Activated CD4-positive, alpha-beta T cell treated with anti-CD3 and anti-CD28 coated beads, Interleukin-2, amount 50 U/mL, for 24 hours (primary cell): ENCODE measurements at places on chromosomes 7 and 10.

DNA sequence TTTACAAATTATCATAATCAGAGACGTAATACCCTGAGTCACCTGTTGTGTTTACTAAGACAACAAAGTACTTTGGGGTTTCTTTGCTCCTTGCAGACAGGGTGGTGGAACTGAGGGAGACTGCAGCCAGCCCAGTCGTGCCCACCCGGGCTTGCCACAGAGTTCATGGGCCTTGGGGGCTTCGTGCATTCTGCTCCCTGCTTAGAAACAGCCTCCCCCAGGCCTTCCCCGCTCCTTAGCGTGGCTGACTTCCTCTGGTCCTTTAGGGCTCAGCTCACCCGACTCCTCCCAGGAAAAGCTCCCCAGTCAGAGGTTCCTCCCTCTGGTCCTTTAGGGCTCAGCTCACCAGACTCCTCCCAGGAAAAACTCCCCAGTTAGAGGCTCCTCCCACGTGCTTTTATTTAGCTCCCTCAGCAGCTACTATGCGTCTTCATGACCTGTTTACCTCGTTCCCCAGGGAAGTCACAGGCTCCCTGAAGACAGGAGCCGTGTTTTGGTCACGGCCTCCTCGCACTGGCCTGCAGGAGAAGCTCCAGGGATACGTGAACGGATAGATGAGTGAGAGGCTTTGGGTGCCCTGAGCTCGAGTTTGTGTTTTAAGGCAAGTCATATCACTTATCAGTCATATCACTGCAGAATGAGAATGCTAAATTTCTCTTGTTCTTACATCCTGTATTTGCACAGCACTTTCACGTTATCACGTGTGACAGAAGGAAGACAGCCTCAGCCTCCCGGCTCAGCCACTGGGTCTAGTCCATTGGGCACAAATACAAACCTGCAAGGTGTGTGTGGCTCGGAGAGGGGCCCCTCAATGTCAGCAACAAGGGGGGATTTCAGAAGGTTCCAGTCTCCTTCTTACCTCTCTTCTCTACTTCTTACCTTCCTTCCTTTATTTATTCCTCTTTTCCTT, 52.7 kb upstream of the VIPR2 start:
- DNase-seq = peak; percentile 4

DNA sequence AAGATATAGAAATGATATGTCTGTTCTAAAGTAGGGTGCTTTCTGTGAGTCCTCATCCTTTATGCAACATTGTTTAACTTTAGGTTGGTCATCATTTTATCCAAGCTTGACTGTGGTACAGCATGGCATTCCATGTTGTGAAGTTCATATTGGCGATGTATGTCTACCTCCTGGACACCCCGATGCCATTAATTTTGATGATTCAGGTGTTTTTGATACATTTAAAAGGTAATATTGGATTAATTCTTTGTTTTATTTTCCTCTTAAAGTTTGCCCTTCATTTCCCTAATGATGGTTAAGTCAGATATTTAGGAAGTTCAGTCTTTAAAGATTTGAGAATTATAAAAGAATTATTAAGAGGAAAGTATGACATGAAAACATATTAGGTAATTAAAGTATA, 21.3 kb downstream of the HBP1 start:
- DNase-seq = no peak

- peak; percentile 35 for DNase-seq
Measured at GRCh38 chr7:138001529-138002095, at the start of gene CREB3L2. Gene CREB3L2 (minus strand): TSS chr7:138002086. CDS start chr7:138001705, 381 bp downstream.

- no peak for DNase-seq
Measured at GRCh38 chr7:45702751-45703150, 128.6 kb downstream of the ADCY1 start.

GRCh38 chr7:107592361-107593024, 12.4 kb downstream of the BCAP29 start:
- no peak for DNase-seq

DNA sequence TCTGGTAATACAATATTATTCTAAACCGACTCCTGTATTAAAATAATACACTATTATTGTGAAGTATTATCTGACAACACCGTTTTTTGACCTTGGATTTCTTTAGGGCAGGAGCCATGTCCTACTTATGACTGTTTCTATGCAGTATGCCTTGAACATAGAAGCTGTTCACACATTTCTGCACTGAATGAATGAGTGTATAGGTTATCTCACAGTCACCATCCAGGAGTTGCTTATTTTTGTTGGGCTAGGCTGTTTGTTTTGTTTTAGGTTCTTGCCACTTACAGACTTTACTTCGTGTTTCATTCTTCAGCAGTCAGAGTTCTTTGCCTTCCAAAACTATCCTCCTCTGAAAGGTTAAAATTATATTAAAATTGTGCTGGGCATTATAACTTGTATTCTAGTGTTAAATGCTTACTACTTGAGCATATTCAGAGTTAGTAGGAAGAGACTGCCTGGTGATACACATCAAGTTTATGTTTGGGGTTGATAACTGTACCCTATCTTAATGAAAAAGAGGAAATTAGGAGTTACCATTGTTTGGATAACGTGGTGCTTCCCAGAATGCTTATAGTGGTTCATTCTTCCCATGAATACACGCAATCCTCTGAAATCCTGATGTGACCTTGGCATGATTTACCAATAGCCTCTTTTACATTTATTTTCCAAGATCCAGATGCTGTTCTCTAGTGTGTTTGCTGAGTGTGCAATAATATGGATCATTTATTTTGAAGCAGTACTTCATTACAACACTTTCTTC, 1.7 kb downstream of the RALA start:
- no peak for DNase-seq

DNA sequence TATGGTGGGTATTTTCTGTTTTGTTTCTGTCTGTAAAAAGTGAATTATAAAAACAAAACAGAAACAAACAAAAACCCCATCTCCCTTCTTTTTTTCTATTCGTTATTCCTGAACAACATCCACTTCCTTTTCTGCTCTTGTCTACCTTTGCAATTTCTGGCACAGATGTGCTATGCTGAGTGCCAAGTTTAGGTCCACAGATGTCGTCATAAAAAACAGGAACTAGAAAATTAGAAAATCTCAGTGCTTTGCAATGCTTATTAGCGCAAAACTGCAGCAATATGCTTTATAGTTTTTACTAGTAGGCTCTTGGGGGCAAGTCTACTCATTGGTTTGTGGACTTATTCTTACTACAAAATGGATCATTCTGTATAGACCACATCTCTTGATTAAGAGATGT, 94.2 kb upstream of the PRKCQ start:
- DNase-seq = no peak

DNA sequence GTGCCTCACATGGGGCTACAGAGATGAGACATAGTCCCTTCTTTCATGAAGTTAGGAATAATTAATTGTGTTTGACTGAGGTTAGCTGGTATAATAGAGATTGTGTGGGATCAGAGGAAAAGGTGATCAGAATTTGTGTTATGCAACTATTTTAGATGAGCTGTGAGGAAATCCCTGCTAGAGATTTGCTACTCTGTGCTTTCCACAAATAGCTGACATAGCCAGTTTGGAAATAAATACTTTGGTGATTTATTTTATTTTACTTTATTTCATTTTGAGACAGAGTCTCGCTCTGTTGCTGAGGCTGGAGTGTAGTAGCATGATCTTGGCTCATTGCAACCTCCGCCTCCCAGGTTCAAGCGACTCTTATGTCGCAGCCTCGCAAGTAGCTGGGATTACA, 32.3 kb downstream of the ST7 start:
- DNase-seq = no peak

DNA sequence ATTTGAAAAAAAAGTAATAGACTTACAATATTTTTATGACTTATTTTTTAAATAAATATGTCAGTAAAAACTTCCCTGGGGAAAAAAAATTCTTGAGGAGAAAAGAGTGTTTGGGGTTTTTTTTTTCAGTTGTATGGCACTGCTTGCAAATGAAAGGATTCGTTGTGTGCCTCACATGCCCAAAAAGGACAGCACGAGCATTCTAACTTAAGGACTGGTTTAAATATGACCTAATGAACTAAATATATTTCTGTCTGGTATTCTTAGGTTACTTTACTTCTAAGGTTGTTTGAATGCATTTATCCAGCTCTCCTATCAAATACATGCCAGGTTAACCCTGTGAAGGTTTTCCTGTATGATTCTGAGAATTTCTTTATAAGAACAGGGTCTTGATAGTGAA, 988 bp upstream of the CD36 start:
- DNase-seq = no peak

DNA sequence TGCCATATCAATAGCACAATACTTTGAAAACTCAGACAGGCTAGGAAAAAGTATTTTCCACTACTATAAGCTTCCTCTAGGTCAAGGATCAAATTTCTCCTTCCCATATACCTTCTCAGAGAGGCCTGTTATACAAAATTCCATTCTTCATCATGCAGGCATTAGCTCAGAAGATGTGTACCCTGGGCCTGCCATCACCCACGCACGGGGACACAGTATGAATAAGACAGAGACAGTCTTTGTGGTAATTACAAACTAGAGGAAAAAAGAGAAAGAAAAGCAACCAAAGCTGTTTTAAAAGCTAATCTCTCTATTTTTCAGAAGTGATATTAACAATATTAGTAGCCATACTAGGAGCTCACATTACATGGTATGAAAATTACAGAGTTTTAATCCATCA, 236.8 kb upstream of the AOAH start:
- no peak for DNase-seq

- no peak for DNase-seq
Measured at GRCh38 chr7:22346383-22347107, 10.4 kb downstream of the RAPGEF5 start.

DNA sequence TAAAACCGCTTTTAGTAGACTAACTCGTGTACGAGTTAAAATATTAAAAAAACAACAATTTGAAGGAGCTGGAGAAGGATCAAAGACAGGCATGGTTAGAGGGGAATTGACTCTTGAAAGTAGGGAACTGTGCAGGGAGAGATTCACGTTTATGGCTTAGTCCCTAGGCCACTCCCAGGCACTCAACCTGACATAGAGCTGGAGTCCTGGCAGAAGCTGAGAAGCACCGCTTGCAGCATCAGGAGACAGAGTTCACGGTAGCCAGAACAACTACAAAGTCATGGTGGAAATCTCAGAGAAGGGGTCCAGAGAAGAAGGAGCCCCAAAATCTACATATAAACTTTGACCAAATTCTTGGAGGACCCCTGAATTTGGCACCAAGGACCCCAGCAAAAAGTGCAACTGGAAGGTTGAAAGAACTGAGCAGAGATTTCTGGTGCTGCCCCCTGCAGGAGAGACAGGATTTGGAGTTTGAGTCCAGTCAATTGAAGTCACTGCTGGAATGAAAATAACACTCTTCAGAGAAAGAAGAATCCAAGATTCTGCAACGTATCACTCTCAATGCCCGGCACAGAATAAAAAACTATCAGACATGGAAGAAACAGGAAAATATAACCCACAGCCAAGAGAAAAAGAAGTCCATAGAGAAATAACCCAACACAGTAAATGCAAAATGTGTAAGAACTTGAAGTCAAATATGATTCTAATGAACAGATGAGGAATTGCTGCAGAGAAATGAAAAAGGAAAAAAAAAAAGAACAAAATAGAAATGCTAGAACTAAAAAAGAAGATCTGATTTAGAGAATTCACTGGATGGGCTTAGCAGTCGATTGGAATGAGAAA, 493.3 kb upstream of the PODXL start:
- no peak for DNase-seq

- no peak for DNase-seq
Measured at GRCh38 chr10:121947343-121948330, 19.8 kb upstream of the ATE1 start.

DNA sequence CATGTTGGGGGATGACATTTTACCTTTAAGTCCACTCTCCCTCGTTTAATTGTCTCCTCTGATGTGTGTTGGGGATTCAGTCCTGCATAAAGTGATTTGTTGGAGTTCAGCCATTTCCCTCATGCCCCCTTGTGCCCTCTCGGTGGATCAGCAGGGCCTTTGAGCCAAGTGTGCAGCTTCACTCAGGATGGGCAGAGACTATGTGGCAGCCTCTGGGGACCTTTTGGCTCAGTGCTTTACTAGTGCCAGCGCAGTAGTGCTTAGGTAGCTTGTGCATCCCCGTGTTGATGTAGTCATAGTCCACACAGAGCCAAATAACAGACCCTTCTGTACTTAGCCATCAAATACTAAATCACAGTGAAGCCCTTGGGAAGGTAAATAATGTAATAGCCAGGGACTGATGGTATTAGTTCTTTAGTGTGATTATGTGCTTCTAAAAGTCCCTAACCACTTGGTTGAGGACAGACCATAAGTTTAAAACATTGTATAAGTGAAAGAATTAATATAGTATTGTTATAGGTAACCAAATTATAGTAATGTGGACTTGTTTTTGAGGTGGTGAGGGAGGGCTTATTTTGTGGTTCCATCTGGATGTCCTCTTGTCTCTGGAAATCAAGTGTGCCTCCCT, 11.4 kb downstream of the BUB3 start:
- DNase-seq = no peak

DNA sequence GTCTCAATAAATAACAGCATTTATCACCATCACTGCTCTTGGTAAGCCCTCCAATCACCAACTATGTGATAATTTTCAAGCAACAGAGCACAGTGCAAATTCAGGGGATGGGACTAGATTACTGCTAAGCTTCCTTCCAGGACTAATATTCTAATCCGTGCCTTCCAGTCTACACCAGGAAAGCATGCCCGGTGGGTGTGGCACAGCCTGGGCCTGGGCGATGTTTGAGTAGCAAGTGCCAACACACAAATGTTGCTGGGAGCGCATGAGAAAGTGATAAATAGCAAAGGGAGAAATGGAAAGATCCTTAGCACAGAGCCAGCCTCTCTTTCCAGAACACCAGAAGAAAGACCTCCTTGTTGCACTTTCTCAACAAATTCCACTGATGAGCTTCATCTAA, 13.5 kb upstream of the TM9SF3 start:
- DNase-seq = no peak

GRCh38 chr7:120272261-120272660, 714 bp upstream of the KCND2 start:
- DNase-seq = no peak

DNA sequence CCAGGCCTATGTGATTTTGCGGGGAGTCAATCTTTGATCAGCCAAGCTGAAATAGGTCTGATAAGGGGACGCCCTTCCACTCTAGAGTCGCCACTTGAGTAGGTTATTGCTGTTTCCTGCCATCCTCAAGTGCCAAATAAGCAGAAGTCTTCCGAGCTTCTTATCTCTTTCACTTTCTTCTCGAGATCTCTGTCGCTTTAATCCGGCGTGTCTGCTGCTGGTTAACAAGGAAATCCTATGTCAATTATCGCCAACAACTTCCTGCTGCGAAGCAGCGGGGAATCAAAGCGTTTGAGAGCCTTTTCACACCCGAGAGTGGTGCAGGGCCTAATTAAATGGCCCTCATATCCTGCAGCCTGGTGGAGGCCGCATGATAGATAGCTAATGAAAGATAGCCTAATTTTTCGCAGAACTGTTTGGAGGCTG, 215.9 kb downstream of the RAB11FIP2 start:
- DNase-seq = peak; percentile 0

DNA sequence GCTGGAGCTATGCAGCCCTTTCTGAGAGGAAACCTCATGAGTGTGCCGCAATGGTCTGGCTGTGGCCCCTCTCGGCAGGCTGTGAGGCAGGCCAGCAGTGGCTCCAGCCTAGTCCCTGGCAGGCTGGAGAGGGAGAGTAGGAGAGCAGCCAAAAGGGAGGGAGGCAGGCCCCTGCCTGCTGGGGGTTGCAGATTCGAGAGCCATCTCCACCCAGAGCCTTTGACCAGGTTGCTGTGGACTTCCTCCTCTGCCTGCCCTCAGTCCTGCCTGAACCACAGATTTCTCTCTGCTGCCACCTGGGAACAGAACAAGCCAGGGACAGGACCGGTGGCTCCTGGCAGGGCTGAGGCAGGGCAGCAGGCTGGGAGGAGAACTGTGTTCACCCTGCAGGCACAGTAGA, 13.9 kb downstream of the PAX2 start:
- DNase-seq = no peak
